ENCODE measurements at places on chromosomes 12 and 14. TPM values are rescaled to one million over a fixed set of nuclear protein-coding genes. Genes with fewer than 3 reads are reported as not detected.

DNA sequence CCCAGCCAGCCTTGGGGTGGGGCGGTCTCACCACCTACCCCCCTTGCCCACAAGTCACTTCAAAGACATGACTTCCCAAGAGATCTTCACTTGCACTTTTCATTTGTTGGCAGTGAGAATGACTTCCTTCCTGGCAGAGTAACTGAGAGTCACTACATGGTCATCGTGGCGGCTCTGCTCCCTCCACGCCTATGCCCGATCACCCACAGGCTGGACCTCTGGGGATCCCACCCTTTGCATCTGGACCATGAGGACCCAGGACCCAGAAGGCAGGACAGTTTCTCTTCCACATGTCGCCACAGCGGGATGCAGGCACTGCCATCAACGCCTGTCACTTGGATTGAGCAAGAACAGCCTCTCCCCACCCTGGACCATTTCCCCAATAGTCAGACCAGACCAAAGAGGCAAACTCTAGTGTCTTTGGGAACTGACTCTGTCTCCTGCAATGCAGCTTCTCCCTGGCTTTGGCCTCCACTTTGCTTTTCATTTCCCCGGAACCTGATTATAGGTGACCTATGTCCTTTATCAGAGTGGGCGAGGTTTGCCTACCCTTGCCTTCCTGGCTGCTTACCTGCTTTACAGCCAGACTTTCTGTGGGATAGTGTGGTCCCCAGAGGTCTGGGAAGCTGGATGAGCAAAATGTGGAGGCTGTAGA, 3.6 kb downstream of the VDR start:
- no peak for DNase-seq

DNA sequence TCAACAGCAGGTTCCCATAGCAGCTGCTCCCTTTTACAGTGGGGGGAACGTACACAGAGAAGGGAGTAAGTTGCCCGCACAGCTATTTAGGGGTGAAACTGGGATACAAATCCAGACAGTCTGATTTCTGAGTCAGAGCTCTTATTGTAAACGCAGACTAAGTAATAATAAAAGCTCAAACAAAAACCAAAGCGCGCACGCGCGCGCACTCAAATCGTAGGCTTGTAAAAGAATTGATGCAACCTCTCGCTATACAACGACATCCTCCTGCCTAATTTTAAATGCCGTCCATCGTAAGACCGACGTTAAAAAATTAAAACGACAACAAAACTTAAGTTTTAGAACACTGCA, 747 bp upstream of the DACT1 start:
- DNase-seq, result no peak

DNA sequence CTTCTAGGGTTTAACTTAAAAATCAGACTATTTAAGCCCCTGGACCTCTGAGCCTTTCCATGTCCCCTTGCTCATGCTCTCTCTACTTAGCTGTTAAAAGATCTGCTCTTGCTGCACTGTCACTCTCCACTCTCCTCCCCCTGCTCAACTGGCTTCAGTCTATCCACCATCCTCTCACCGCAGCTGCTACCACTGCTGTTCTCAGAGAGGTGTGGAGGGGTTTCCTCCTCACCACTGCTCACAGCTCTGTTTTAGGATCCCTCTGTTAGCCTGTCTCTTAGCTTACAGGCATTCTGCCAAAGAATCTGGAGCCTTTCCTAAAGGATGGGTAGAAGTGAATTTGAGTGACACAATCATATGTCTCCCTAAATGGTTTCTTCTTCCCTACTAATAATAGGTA, 43.7 kb upstream of the ATP2B1 start:
- no peak for DNase-seq

GRCh38 chr12:62562846-62563245, 96.2 kb downstream of the MON2 start:
- no peak for DNase-seq

DNA sequence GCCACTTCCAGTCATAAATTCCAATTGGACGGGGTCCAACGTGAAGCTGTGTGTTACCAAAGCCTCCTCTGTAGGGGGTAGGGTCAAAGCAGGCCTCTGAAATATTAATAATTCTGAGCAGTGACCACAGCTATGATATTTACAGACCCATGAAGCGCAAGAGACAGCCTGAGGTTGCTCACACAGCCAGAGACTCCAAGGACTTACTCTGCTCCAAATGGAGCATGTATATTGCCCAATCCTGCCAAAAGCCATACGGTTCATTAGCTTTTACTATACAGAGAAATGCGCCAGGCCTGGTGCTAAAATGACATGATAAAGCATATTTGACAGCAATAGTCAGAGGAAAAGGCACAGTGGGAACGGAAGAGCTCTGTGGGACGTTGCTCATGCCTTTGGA, 151.3 kb downstream of the PAH start:
- DNase-seq, result no peak

GRCh38 chr12:13950502-13950901, 30.9 kb downstream of the GRIN2B start:
- no peak for DNase-seq

DNA sequence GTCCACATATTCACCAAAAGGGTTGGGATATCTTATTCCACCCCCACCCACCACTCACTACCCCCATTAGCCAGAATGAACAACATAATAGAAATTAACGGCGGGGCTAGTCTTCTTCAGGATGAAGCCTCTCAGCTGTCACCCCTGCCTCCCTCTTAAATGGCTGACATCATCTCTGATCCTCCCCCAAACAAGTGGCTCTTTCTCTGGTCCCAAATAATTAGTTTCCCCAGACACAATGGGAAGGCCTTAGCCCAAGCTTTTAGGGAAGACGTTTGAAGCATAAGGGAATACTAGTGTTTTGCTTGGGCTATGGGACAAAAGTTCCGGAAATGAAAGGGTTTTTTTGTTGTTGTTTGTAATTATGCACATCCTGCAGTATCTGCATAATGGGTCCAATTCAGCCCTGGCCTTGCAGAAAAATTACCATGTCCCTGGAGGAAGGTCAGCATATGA, 13.8 kb downstream of the STON2 start:
- no peak for DNase-seq

DNA sequence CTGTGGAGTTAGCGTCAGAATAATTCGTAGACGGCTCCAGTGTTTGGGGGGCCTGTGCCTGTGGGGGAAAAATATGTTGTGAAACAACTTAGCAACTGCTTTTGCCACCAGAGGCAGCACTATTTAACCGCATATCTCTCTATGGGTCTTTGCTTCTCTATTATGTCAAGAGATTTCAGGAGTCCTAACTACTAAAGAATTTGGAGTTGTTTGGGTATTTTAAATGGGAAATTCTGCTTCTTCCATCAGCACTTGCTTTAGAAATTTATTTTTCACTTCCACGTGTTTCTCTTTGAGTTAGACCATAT, 594 bp upstream of the CLEC14A start:
- no peak for DNase-seq

DNA sequence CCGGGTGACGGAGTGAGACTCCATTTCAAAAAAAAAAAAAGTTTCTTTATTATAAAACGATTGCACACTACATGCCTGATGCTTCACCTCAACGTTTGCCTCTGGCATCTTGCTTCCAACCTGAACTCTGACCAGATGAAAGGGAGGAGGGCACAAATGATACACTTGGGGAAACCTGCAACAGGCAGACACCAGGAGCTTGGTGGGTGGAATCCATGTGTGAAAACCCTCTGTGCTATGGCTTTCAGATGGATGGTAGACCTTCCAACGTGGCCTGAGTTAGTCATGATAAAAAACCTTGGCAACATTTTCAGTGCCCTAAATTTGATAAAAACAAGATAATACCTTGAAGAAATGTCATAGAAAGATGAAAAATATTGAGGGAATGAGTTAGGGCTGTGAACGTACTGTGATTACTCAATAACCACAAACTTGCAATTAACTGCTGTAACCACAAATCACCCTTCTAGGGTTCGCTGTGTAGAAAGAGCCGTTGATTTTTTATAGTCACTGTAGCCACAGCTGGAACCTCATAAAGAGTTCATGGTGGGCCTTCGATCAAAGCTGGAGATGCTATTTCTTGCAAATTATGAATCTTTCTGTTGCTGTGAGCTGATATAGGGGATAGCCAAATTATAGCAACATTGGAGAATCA, 26.1 kb upstream of the GZMB start:
- no peak for DNase-seq

DNA sequence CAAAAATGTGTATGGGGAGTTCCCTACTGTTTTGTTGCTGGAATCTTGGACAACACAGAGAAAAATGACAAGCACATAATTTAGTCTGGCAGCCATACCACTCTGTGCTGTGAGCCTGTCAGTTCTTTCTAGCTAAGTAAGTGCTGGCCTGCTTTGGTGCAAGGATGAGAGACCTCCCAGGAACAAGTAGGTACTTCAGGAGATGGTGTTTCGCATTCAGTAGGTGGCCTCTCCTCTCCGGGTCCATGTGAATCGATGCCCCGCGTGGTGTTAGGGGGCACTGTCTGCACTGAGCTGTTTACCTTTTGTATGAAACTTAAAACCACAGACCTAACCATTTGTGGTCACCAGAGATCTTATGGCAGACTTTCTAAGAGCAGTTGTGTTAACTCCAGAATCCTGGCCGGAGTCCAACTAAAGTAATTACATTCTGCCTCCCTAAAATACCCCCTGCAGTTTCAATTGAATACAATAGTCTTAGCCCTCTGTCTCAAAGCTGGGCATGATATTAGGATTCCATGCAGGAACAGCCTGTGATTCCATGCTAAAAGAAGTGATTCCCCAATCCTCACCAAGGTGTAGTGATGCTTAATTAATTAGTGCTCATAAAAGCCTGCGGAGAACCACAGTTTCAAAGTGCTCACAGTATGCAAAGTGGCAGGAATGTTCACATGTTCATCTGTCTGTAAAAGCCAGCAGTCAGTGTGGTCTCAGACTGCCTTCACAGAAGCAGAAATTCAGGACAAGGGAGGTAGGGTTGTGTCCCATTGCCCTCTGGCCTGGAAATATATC, 64.2 kb downstream of the LLPH start:
- no peak for DNase-seq

- no peak for DNase-seq
These were observed 69.3 kb downstream of the RIMBP2 start for GRCh38 chr12:130646716-130647370.

DNA sequence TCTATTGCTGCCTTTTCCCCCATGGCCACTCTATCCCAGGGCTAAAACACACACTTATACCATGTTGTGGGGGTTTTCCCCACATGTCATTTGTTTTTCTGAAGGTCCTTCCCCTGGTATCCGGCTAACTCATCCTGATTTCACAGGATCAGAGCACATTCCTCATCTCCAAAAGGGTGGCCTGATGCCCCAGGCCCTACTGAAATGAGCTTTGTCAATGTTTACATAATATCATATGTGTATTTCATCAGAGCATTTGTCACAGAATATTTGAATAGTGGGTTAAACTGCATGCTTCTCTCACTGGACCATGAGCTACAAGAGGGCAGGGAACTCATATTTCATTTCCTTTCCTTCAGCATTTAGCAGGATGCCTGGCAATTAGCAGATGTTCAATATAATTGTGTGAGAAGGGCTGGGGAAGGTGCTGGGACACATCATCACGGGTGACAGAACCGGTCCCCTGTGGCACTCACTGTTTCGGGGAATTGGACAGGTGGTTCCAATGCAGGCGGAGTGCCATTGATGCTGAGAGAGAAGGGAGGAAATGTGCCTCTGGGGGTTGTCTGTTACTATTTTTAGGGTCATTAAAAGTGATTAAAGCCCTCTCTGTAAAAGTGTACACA, 26.8 kb downstream of the EMP1 start:
- DNase-seq, result no peak

CCDC197 gene
- total RNA-seq, result not detected

PMCH gene
- total RNA-seq, result not detected

PDE3A gene
- total RNA-seq, result 2.4 TPM

ADGRD1 gene
- total RNA-seq, result 0.73 TPM

ST8SIA1 gene
- total RNA-seq, result 64.7 TPM

CRY1 gene
- 24.8 TPM for total RNA-seq

PGF gene
- 2.9 TPM for total RNA-seq

TAS2R30 gene
- total RNA-seq, result 1.4 TPM

ADAMTS20 gene
- total RNA-seq, result 2.0 TPM

ACSS3 gene
- 14.5 TPM for total RNA-seq

Data from neural crest cell (in vitro differentiated cells).